Left ventricle myocardium inferior (tissue), 1 donor: ENCODE measurements at places on chromosomes 1 and 21.

GRCh38 chr1:31765041-31765467 is 914 bp upstream of the ADGRB2 start:
- DNase-seq = no peak

DNA sequence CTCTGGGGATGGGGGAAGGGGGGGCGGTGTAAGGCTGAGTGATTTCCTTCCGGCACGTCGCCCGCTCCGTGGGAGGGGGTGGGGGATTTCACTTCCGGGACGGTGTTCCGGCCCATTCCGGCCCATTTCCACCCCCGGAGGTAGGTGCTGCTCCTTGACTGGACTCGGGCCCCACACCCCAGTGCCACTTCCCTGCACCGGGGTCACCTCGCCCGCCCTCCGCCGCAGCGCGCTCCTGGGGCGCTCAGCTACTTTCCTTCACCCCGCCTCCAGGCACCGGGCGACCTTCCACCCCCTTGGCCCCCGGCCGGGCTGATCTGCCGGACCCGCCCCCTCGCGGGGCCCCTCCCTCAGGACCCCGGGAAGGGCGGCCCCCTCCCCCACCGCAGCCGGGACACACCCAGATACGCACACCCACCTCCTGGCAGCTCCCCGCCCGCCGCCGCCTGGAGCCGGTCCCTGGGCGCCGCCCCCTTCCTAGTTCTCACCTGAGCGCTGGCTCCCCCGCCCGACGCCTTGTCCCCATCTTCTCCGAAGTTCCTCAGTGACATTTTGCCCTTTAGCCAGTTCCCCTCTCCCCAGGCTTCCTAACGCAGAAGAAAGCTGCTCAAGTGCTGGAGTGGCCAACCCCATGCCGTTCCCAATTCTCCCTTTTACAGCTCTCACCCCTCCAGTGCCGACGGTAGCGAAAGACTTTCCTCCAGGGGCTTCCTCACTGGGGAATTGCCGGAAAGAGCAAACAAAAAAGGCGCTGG is at the start of gene ZBTB37:
ZBTB37 (plus strand) TSS at position 115 of the 755 bp plus-strand sequence. CDS start 1,846 bp downstream, outside the sequence.
- peak; percentile 88 for DNase-seq

DNA sequence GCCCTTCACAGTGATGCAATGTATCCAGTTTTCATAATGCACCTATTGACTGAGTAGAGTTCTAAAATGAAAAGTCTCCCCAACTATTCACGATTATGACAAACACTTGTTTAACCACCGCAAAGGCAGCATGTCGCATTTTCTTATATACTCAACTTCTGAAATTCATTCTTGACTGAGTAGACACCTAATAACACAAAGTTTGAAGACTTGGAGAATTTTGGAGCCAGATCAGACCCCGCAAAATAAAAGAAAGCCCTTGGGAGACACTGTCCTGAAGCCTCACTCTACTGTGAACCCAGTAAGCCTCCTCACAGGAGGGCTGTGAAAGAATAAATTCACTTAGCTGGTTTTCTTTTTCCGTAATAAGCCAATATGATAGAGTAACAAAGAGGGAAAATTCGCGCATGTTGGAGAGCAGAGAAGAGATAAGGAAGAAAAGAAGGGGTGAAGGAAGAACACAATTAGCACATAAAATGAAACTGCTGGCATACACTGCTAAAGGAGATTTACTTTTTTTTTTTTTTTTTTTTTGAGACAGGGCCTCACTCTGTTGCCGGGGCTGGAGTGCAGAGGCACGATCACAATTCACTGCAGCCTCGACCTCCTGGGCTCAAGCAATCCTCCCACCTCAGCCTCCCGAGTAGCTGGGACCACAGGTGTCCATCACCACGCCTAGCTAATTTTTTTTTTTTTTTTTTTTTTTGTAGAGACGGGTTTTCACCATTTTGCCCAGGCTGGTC is 492 bp upstream of the COLGALT2 start:
- no peak for DNase-seq

- no peak for DNase-seq
These were observed 88.2 kb downstream of the NFIA start for GRCh38 chr1:61170328-61171238.

DNA sequence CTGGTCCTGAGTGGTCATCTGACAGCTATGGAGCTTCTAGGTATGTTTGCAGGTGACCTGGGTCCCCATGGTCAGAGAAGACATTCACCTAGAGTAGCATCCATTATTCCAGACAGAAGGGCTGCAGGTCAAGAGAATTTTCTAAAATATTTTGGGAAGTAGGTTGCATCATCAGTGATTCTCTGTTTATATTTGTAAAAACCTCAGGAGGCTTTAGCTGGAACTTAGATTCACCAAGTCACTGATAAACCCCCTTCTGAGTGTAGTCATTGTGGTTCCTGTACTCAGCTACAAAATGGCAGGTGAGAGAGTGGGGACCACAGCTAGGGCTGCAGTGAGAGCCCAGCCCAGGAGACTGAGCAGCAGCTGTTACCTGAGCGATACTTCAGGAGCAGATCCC is 78.6 kb downstream of the ABCA4 start:
- DNase-seq = no peak

GRCh38 chr1:40794974-40795715 is 11.6 kb downstream of the KCNQ4 start:
- no peak for DNase-seq

DNA sequence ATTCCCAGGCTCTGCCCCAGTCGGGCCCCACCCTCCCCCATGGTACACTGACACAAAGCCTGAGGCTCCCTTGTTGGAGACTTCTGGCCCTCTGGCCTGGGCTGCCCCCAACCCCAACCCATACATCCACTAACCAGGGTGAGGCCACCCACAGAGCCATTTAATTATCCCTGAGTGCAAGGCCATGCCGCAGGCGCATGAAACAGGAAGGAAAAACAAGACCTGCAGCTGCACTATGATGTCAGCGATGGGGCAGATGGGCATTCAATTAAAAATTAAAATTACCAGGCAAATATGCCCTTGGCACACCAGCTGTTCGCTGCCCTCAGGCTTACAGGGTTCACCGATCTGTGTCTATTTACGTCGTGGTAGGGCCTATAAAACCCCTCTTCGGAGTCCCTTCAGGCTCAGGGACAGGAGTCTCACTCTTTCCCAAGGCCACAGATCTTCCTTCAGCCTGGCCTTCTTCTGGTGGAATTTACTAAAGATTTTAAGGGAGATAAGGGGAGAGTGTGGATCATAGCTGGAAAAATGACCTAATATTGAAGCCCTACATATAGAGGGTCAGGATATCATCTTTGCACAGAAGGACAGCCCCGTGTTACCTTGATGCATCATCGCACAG is 29.6 kb upstream of the RGS16 start:
- DNase-seq = no peak

GRCh38 chr1:179812501-179813292 is 64.9 kb downstream of the TOR1AIP2 start:
- no peak for DNase-seq

- no peak for DNase-seq
These were observed 76.5 kb upstream of the DESI2 start for GRCh38 chr1:244576259-244576892.

DNA sequence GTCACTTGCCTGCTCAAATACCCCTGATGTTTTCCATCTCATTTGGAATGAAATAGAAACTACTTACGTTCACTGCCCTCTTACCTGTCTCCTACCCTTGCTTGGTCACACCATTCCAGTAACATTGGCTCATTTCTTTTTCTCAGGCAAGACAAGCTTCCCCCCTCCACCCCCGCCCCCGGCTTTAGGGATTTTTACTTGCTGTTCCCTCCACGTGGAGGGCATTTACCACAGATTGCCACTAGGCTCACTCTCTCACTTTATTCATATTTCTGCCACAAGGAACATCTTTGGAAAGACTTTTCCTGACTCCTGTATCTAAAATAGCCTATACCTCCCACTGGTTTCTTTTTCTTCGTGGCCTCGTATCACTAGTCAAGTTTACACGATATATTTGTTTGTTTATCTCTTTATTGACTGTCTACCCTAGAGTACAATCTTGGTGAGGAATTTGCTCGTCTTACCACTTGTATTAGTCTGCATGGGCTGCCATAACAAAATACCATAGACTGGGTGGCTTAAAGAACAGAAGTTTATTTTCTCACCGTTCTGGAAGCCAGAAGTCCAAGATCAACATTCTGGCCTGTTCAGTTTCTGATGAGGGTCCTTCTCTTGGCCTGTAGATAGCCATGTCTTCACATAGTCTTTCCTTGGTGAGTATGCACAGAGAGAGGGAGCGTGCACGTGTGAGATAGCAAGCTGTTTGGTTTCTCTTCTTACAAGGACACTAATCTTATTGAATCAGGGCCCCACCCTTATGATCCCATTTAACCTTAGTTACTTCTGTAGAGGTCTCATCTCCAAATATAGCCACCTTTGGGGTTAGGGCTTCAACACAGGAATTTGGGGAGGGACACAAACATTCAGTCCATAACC is 126.2 kb downstream of the NRDC start:
- DNase-seq = no peak

GRCh38 chr1:17250601-17251000 is 1.7 kb downstream of the PADI3 start:
- DNase-seq = no peak

DNA sequence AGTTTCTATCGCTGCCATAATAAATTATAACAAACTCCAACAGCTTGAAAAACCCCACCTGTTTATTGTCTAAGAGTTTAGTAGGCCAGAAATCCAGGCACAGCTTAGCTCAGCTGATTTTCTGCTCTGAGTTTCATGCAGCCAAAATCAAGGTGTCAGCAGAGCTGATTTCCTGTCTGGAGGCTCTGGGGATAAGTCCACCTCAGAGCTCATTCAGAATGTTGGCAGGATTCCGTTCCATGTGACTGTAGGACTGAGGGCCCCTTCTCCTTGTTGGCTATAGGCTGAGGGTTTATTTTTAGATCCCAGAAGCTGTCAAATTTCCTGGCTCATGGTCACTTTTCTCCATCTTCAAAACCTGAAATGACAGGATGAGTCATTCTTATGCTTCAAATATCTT is 91.6 kb upstream of the CHODL start:
- DNase-seq = no peak

DNA sequence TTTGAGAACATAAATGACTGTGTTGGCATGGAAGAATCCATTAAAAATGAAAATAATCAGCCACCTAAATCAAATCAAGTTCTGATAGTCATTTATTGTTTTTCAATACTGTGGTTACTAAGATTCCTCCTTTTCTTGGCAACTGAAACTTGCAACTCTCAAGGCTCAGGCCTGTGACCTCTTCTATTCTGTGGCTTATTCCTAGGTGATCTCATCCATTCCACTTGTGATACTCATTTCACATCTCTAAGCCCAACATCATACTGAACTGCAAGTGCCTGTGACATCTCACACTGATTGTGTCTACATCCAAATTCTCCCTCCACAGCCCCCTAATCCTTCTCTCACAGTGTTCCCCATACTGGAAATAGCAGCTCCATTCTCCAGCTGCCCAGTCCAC is 4.8 kb upstream of the ST6GALNAC5 start:
- DNase-seq = no peak

DNA sequence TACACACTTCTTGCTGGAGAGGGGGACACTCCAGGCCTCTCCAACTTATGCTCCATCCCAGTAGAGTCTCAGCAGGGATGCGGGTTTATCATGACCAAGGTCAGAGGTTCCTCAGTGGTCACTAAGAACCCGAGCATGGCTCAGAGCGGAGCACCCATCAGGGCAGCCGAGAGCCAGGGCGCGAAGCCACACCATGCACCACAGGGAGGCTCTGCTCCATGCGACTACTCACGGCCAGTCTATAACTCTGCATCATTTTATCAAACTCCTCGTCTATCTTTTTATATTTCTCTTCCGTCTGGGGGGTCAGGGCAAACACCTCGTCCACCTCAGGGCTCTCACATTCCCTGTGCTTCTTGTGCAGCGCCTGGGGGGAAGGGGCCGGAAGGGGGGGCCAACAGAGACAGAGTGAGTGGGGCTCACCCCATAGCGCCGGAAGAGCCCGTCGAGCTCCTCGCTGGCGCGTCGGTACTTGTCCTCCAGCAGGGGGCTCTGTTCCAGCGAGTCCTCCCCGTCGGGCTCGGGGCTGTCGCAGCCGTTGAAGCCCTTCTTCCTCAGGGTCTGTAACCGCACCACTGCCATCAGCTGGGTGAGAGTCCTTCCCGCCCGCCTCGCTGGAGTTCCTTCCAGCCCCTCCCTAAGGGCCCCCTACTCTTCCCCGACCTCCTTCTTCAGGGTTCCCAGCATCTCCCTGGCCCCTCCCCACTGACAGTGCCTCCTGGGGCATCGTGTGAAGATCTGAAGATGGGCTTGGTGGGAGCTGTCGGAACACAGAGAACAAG is 20.0 kb downstream of the MEF2D start:
- DNase-seq = peak; percentile 57

DNA sequence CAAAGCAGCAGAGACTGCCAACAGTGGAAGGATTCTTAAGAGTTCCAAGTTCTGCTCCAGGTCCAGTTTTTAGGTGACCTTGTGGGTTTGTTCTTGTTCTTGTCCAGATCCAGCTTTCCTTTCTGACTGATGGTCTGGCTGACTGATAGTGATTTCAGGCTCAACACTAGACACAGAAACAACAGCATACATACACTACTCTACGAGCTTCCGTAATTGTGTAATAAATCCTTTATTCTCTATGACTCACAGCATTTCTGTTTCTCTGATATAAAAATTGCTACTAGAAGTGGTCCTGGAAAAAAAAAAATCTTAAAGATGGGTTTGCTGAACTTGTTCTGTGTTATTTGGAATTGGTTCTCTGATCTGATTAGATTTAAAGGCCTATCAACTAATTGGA is 62.2 kb upstream of the PTCH2 start:
- DNase-seq = no peak

- no peak for DNase-seq
These were observed 289.2 kb upstream of the DPYD start for GRCh38 chr1:98210064-98210463.
